ENCODE measurements at places on chromosomes 1 and 21.

DNA sequence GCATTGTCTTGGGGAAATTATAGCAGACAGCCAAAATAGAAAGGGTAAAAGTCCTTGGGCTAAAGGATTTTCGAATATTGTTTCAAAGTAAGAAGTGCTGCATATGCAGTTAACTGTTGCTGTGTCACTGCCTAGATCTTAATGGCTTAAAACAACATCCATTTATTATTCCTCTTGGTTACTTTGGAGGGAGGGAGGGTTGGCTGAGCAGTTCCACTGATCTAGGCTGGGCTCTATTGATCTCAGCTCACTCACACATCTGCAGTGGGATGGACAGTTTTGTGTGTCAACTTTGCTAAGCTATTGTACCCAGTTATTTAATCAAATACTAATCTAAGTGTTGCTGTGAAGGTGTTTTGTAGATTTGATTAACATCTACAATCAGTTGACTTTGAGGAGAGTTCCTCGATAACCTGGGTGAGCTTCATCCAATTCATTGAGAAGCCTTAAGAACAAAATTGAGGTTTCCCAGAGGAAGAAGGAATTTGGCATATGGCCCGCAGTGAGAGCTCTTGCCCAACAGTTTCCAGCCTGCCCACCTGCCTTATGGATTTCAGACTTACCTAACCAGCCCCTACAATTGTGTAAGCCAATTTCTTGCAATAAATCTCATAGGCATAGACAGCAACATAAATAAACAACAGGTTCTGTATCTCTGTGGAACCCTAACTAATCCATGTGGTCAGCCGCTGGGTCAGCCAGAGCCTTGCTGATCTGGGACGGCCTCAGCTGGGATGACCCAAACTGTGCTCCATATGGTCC is 187.3 kb downstream of the AK5 start:
- H3K27ac ChIP-seq: no peak overlapping the region
- DNase-seq: no peak
- H3K36me3 ChIP-seq: no peaks in the 10 kb centered on the region

GRCh38 chr1:167713330-167714081 is 8.3 kb upstream of the MPZL1 start:
- H3K4me3 ChIP-seq: peak overlapping the region; percentile 67
- no peaks in the 10 kb centered on the region for H3K36me3 ChIP-seq
- DNase-seq: no peak
- H3K27me3 ChIP-seq: no peaks in the 10 kb centered on the region
- peaks cover 14% of the 10 kb centered on the region for H3K4me1 ChIP-seq

DNA sequence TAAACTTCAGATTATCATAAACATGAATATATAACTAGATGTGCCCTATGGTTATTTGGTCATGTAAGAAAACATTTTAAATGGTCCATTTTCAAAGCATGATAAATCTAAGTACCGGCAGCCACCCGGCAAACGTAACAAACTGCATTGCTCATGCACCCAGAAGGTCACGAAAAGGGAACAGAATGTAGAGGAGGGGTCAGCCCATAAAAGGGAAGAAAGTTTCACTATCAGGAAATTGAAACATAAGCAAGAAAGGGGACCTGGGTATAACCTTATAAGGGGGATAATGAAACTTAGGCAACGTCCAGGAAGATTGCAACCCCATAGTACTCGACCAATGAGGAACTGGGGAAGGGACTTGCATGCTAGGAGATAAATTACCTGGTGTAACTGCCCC is 421.2 kb upstream of the ZRANB2 start:
- H3K27me3 ChIP-seq: no peaks in the 10 kb centered on the region
- no peak for DNase-seq
- no peak overlapping the region for H3K4me3 ChIP-seq
- no peaks in the 10 kb centered on the region for H3K36me3 ChIP-seq

DNA sequence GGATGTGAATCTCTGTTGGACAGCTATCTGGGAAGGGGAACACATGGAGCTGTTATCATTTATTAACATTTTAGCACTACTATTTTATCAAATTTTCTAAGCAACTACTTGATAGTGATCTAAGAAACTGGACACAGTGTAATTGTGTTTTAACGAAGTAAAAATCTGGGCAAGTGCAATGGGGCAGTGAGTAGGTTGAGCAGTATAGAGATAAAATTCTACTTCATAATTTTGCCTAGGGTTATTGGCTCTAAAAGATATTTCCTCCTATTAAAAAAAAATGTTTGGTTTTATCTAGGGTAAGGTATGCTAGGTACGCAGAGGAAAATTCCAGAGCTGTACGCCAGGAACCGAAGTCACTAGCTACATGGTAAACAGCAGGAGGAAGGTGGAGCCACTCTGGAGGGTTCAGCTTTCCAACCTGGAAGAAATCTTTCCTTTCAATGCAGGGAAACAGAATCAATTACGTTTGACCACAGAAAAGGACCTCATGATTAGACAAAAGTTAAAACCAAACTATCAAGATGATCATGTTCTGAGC is 43.3 kb downstream of the BCAR3 start:
- no peak overlapping the region for H3K4me3 ChIP-seq
- no peaks in the 10 kb centered on the region for H3K27me3 ChIP-seq
- no peak for DNase-seq
- no peak overlapping the region for H3K27ac ChIP-seq
- no peaks in the 10 kb centered on the region for H3K36me3 ChIP-seq

GRCh38 chr1:53090227-53091147 is 28.5 kb downstream of the PODN start:
- no peak overlapping the region for H3K27ac ChIP-seq
- H3K27me3 ChIP-seq: no peaks in the 10 kb centered on the region

DNA sequence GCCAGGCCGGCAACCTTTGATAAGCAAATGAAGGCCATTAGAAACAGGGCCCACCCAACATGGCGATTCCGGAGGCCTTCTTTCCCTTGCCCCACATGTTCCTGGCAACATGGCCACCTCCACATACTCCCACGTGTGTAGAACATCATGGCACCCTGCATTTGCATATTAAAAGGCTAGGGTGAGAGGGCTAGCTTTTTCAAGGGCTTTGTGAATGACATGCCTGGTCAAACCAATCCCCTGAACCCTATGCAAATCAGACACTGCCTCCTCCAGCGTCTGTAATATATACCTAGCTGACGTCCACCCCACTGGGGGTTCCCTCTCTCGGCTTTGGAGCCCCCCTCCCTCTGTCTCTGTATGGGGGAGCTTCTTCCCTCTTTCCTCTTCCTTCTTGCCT is 1.6 kb downstream of the ADCY10 start:
- DNase-seq: no peak
- H3K4me1 ChIP-seq: no peaks in the 10 kb centered on the region
- H3K36me3 ChIP-seq: no peaks in the 10 kb centered on the region
- no peak overlapping the region for H3K27ac ChIP-seq

- no peak overlapping the region for H3K4me3 ChIP-seq
- H3K27me3 ChIP-seq: no peaks in the 10 kb centered on the region
These were observed 50.2 kb downstream of the UBE4B start for GRCh38 chr1:10082785-10083479.

DNA sequence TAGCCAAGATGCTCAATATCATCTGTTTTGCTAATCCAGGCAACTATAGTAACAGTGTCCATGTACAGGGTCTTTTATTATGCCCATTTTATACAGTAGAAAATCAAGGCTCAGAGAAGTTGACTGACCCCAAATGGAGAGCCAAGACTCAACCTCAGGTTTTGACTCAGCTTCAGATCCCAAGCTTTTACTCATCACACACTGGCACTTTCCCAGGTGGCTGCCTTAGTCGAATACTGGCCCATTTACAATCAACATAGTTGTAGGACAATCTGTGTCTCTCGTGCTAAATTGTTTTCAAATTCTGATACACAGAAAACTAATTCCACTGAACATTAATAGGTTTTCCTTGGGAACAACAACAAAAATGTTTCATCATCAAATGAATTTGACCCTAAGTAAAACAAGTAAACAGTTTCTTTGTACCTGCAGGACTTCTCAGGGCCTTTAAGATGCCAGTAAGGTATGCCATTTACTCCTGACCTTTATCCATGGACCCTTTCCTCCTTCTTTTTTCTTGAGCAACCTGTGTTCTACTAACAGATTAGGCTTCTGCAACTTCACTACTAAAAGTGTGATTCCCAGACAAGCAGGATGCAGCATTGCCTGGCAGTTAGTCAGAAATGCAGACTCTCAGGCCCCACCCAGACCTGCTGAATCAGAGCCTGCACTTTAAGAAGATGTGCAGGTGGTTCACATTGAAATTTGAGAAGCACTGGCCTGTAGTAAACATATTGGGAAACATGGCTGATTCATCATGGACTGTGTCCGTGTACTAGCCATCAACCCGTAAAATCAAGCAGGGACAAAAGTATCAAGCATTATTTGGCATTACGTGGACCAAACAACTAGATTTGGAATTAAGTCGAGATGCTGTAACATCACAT is 128.8 kb downstream of the RRAGC start:
- H3K27me3 ChIP-seq: no peaks in the 10 kb centered on the region
- no peak for DNase-seq
- H3K4me1 ChIP-seq: peaks cover 39% of the 10 kb centered on the region
- H3K36me3 ChIP-seq: no peaks in the 10 kb centered on the region

DNA sequence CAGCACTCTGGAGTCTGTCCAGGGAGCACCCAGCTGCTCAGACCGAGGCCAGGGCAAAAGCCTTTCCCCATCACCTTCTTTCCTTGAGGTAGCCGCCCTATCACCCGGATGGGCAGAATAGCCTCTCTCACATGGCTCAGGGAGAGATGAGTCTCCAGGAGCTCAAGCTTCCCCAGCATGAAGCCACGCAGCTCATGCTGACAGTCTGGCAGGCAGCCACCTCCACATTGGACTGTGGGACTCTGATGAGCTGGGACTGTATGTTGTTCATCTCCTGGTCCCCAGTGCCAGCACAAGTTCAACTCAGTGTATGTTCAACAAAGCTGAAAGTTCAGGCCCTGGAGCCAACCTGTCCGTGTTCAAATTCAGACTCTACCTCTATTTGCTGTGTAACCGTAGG is 75.2 kb upstream of the ZC3H12A start:
- H3K27ac ChIP-seq: no peak overlapping the region
- no peak for DNase-seq
- H3K4me1 ChIP-seq: no peaks in the 10 kb centered on the region
- no peaks in the 10 kb centered on the region for H3K27me3 ChIP-seq
- H3K36me3 ChIP-seq: no peaks in the 10 kb centered on the region

GRCh38 chr1:44594871-44595735 is 79.2 kb downstream of the TMEM53 start:
- H3K4me3 ChIP-seq: no peak overlapping the region
- no peaks in the 10 kb centered on the region for H3K27me3 ChIP-seq
- H3K27ac ChIP-seq: no peak overlapping the region

DNA sequence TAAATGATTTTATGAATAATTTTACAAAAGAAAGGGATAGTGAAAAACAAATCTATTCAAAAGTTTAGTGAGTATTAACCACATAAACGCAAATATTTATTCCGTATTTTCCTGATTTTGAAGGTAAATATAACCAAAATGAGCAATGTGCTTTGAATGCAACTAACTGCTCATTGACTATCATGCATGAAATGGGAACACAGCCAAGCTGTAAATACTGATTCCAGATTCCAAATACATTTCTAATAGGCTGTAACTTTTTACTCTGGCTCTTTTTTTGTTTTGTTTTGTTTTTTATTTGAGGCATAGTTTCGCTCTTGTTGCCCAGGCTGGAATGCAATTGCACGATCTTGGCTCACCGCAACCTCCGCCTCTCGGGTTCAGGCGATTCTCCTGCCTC is 41.8 kb downstream of the SELENOF start:
- no peak overlapping the region for H3K4me3 ChIP-seq
- no peaks in the 10 kb centered on the region for H3K4me1 ChIP-seq
- no peaks in the 10 kb centered on the region for H3K36me3 ChIP-seq
- no peak overlapping the region for H3K27ac ChIP-seq
- H3K27me3 ChIP-seq: no peaks in the 10 kb centered on the region

- no peaks in the 10 kb centered on the region for H3K27me3 ChIP-seq
- DNase-seq: no peak
- H3K27ac ChIP-seq: no peak overlapping the region
- H3K4me1 ChIP-seq: peaks cover 4% of the 10 kb centered on the region
- no peaks in the 10 kb centered on the region for H3K36me3 ChIP-seq
These were observed 18.8 kb upstream of the PWP2 start for GRCh38 chr21:44088401-44088780.

GRCh38 chr1:159719990-159720389 is 5.6 kb upstream of the CRP start:
- H3K4me3 ChIP-seq: no peak overlapping the region
- H3K4me1 ChIP-seq: no peaks in the 10 kb centered on the region
- H3K27ac ChIP-seq: no peak overlapping the region
- no peaks in the 10 kb centered on the region for H3K36me3 ChIP-seq

GRCh38 chr1:184191181-184191621 is 139.7 kb downstream of the TSEN15 start:
- H3K27me3 ChIP-seq: no peaks in the 10 kb centered on the region
- H3K4me1 ChIP-seq: no peaks in the 10 kb centered on the region
- H3K27ac ChIP-seq: no peak overlapping the region
- DNase-seq: no peak
- no peak overlapping the region for H3K4me3 ChIP-seq
- no peaks in the 10 kb centered on the region for H3K36me3 ChIP-seq

- no peak for DNase-seq
- peaks cover 8% of the 10 kb centered on the region for H3K4me1 ChIP-seq
- H3K27ac ChIP-seq: no peak overlapping the region
- no peak overlapping the region for H3K4me3 ChIP-seq
- no peaks in the 10 kb centered on the region for H3K36me3 ChIP-seq
These were observed 3.1 kb upstream of the DIPK1A start for GRCh38 chr1:92964316-92964715.

DNA sequence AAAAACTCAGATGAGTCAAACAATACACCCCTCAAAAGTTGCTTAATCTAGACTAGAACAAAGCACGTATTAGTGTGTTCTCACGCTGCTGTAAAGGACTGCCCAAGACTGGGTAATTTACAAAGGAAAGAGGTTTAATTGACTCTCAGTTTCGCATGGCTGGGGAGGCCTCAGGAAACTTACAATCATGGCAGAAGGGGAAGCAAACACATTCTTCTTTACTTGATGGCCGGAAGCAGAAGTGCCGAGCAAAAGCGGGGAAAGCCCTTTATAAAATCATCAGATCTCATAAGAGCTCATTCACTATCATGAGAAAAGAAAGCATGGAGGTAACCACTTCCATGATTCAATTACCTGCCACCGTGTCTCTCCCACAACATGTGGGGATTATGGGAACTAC is 10.1 kb downstream of the JAM2 start:
- DNase-seq: no peak
- no peaks in the 10 kb centered on the region for H3K36me3 ChIP-seq
- H3K27ac ChIP-seq: no peak overlapping the region
